Airway epithelial cell (primary cell): ENCODE measurements at places on chromosomes 12 and 14. TPM values are rescaled to one million over a fixed set of nuclear protein-coding genes. Genes with fewer than 3 reads are reported as not detected.

Gene HVCN1
- total RNA-seq: 0.78 and 1.3 TPM in 2 replicates

Gene NTF3
- total RNA-seq: not detected in 2 replicates

Gene KCNJ8
- total RNA-seq: 0.14 and 0.33 TPM in 2 replicates

Gene RPS26
- total RNA-seq: 1,471 and 1,883 TPM in 2 replicates

Gene TOMM20L
- total RNA-seq: not detected in 2 replicates

Gene SDR9C7
- 4.5 and 5.1 TPM in 2 replicates for total RNA-seq

Gene CLEC2A
- total RNA-seq: not detected in 2 replicates

Gene STAC3
- total RNA-seq: 0.35 and 1.1 TPM in 2 replicates

Gene E2F7
- 7.0 and 10.9 TPM in 2 replicates for total RNA-seq

Gene MRPS35
- total RNA-seq: 56.3 and 61.6 TPM in 2 replicates

Gene TMTC2
- 5.4 and 6.0 TPM in 2 replicates for total RNA-seq

Gene RASSF8
- 7.2 and 7.6 TPM in 2 replicates for total RNA-seq

Gene SLIRP
- total RNA-seq: 335 and 641 TPM in 2 replicates

Gene IL31
- not detected in 2 replicates for total RNA-seq

Gene DHRS4L2
- 10.0 and 14.7 TPM in 2 replicates for total RNA-seq

Gene TTC6
- 0.05 and 0.78 TPM in 2 replicates for total RNA-seq

Gene SOAT2
- total RNA-seq: 0.07 TPM in 1 of 2 replicates, not detected in the other

Gene LRIG3
- 57.9 and 66.9 TPM in 2 replicates for total RNA-seq

Gene RHOF
- total RNA-seq: 25.2 and 51.3 TPM in 2 replicates

Gene TAS2R8
- total RNA-seq: not detected in 2 replicates

Gene LALBA
- total RNA-seq: not detected in 2 replicates

Gene WNT5B
- total RNA-seq: 5.8 and 8.7 TPM in 2 replicates

Gene SPTB
- total RNA-seq: 0.07 TPM in 1 of 2 replicates, not detected in the other

Gene PLBD1
- 0.84 and 2.2 TPM in 2 replicates for total RNA-seq

Gene PELI2
- total RNA-seq: 0.21 and 0.28 TPM in 2 replicates

Gene ALKBH1
- 10.2 and 14.1 TPM in 2 replicates for total RNA-seq
